MG63 (cell line): ENCODE measurements at places on chromosomes 5 and 9. TPM values are rescaled to one million over a fixed set of nuclear protein-coding genes. Genes with fewer than 3 reads are reported as not detected.
A peak's percentile ranks its signal among the peaks of the same experiment; 100 is the strongest.

DNA sequence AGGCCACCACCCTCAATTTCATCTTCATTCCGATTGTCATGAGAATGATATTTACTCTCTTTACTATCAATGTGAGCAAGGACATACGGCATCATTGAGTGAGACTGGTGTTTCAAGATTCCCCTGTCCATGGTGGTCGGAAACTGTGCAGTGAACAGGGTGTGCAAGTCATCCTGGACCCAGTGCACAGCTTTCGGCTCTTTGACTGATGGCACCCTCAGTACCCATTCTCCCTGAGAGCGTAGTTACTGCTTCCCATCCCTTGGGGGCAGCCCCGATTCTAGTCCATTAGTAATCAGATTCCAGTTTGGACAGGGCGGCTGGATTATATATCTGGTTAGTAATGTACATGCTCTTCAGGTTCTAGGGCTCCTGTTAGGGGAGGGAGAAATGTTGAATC, 61.7 kb upstream of the SUB1 start:
- DNase-seq = peak; percentile 13

GRCh38 chr9:87492642-87493041, 5.0 kb upstream of the DAPK1 start:
- DNase-seq = no peak

DNA sequence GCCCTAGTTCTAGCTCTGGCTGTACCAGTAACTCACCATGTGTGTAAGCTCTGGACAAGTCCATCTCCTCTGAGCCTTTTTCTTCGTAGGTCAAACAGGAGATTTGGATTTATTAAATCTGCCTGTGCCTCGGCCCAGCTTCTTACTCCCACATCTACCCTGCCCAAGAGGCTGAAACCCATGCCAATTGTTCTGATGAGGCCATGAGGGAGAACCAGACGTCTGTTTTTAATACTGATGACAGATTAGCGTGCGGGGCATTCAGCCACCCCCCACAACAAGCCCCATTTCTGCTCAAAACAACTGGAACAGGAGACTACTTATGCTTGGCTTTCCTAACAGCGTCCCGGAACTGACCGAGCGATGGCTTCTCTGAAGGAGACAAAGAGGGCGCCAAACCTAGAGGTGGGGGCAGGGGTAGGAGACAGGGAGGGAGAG, 81.2 kb upstream of the TRIM32 start:
- no peak for DNase-seq

DNA sequence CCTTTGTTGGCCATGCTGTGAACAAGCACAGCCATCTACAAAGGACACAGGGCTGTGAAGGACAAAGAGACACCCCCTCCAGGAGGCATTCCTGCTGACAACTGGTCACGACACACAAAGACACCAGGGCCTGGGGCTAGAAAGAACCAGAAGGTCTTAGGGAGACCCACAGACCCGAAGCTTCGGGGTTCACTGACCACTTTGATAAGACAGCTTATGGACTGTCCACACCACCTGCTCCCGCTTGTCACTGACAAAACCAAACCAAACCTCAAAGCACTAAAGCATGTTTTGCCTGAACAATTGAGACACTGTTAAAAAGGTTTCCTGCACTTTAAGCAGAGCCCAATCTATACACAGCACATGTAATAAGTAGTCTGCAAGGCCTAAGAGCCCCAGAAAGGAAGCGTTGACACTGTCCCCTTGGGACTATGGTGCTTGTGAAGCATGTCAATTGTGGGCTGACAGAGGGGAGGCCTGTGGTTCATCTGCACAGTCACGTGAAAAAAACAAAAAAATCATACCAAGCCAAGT, 185.0 kb downstream of the GAPVD1 start:
- no peak for DNase-seq

The IFNK gene
- not detected in 2 replicates for total RNA-seq

DNA sequence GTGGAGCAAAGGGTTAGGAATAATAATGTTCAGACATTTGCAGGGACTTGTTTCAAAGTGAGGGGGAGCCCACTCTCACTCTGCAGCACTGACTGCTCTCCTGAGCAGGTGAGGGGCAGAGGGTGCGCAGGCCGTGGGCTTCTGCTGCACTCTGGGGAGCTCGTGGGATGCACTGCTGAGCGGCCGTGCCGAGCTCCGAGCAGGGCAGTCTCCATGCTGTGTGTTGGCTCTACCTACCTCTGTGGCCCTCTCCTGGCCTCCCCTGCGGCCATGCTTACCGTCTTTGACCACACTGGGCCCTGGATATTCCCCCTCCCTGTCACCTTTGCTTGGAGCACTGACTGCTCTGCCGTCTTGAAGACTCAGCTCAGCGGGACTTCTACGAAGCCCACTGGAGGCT, 33.7 kb downstream of the CRB2 start:
- DNase-seq = no peak

DNA sequence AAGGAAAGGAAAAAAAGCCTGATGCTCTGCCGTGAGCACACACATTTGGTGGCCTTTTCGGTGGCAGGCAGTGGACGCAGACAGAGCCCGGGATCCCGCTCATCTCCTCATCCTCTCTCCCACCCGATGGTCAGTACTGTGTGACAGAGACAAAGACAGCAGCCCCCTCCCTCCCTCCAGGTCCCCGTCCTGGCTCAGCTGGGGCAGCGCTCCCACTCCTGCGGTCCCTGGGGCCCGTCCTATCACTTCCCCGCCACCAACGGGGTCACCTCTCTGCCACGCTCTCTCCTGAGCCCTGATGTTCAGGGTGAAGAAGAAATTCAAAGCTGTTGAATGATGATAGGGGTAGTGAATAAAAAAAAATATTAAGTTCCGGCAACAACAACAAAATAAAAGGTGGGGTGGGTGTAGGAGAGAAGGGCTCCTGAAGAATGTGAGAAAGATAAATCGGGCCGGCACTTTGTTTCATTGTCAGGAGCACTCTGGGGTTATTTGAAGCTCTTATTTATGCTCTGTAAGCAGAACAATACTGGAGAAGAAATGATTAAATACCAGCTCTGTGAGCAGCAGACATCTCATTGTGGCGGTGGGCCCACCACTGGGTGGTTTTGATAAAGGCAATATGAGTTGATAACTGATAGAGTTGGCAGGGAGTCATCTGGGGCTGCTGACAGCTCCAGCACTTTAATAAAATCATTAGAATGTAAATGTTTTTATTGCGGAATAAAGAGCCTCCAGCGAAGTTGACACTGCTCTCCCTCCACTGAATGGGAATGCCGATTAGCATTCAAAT, 417.7 kb downstream of the IRX1 start:
- no peak for DNase-seq
